ENCODE measurements at places on chromosomes 5 and 9.

- no peak for DNase-seq
Measured at GRCh38 chr9:109830545-109830944, 50.5 kb downstream of the PALM2AKAP2 start.

DNA sequence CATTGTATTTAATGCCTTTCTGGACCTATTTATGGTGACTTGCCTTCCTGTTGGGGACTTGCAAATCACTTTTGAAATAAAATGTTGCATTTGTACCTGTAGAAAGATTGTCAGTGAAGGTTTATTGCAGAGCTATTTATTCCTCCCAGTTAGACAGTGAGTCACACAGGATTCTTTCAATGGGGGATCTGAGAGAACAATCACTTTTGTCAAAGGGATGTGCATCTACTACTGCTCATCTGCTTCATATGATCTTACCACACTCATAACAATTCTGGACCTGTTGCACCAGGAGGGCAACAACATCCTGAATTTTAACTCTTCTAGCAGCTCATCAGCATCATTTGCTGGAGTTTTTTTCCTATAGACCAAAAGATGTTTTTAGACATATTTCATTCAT, 66.8 kb downstream of the FBXL7 start:
- DNase-seq: no peak

- no peak for DNase-seq
Measured at GRCh38 chr5:78320401-78320800, 25.9 kb upstream of the AP3B1 start.

DNA sequence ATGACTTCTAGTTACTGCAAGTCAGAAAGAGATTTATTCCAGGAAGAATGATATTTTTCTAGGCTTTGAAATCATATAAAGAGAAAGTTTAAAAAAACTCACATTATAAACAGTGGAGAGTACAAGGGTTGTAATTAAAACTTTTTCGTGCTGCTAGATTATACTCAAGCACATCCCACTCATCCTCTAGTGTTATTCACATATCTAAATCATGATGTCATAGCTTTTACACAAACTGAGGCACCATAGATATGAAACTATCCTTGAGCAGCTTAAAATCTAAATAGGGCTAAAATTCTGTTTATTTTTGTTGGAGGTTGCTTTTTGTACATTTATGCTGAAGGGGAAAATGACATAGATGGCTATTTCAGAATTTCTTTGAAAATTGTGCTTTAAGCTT, 30.0 kb downstream of the TENT2 start:
- no peak for DNase-seq
